A549 treated with GW870086 at 1 μM for 4 hours (cell line): ENCODE measurements at places on chromosomes 2 and 18. TPM values are rescaled to one million over a fixed set of nuclear protein-coding genes. Genes with fewer than 3 reads are reported as not detected.

Gene UGT1A1
- total RNA-seq, result 0.71 to 1.1 TPM (median 0.87 TPM) in 5 replicates

Gene DES
- total RNA-seq, result 0.27 to 0.84 TPM (median 0.43 TPM) in 5 replicates

Gene COL4A3
- total RNA-seq, result 0.50 to 1.2 TPM (median 0.59 TPM) in 5 replicates

Gene PRKAG3
- not detected in 5 replicates for total RNA-seq

Gene RGPD5
- total RNA-seq, result 6.9 to 8.9 TPM (median 7.1 TPM) in 5 replicates

Gene KCMF1
- total RNA-seq, result 96.4 to 117 TPM (median 106 TPM) in 5 replicates

Gene UGT1A8
- total RNA-seq, result 0.07 to 0.28 TPM in 2 of 5 replicates, not detected in the others
